ENCODE measurements at places on chromosomes 2 and 18. TPM values are rescaled to one million over a fixed set of nuclear protein-coding genes. Genes with fewer than 3 reads are reported as not detected.

Gene PDCD1
- total RNA-seq = 6.9 TPM

- no peaks in the 10 kb centered on the region for H3K4me1 ChIP-seq
- H3K27me3 ChIP-seq = no peaks in the 10 kb centered on the region
- H3K4me3 ChIP-seq = no peak overlapping the region
Observed at GRCh38 chr2:24115057-24115456, 8.1 kb downstream of the PFN4 start.

- peaks cover 31% of the 10 kb centered on the region for H3K4me1 ChIP-seq
- H3K4me3 ChIP-seq = peak overlapping the region; percentile 66
- H3K27me3 ChIP-seq = peaks cover 65% of the 10 kb centered on the region
- H3K27ac ChIP-seq = no peak overlapping the region
Observed at GRCh38 chr18:49562481-49563129, 748 bp downstream of the LIPG start.

Gene CAPN13
- total RNA-seq = not detected
